ENCODE measurements at places on chromosomes 2 and 18.

DNA sequence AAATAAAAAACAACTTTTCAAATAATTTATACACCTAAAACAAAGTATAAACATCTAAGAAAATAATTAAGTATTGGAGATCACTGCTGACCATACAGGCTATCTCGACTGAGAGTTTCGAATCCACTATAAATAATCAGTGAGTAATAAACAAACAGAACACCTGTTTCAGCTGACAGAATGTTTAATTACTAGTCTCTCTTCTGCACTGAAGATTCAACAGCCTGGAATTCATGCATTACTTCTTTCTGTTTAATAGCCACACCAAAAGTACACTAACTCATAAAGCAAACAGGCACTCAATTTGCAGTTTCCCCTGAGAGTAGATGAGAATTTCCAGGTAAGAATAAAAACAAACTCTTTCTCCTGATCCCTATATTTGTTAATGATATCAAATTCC is 138.5 kb downstream of the RBMS1 start:
- no peak for DNase-seq

DNA sequence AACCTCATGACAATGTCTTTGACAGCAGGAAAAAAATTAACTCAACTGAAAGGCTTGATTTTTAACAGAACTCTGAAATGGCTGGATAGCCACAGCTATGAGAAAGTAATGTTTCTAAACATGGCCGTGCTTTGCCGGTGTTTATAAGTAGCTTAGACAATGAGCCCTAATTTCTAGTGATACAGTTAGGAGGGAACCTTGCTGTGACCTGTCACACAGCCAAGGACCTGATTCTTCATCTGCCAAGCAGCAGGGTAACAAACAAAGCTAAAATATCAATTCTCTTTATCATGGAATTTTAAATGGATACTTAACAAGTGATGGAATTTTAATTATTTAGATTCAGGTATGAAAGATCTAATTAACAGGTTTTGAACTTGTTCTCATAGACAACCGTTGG is 24.3 kb upstream of the DYNC2LI1 start:
- DNase-seq: no peak

GRCh38 chr2:5791371-5791770 is 99.2 kb downstream of the SOX11 start:
- DNase-seq: no peak

DNA sequence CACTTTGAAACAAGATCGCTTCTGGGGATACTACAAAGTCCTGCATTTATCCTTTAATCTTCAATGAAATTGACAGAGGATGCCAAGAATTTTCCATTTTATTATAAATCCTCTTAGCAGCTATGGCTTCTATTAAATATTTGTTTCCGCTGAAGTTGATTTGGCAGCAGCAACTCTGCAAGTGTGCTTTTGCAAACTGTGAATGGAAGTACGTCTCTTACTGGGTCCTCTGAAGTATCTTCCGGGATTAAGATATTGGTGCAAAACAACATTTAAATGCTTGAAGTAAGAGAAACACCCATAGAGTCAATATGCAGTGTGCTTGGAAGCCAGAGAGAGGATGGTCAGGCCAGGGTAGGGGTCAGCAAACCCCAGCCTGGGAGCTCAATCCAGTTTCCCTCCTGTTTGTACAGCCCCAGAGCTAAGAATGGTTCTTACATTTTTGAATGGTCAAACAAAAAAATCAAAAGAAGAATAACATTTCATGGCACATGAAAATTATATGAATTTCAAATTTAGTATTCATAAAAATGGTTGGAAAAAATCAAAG is 13.6 kb downstream of the CCDC68 start:
- no peak for DNase-seq

DNA sequence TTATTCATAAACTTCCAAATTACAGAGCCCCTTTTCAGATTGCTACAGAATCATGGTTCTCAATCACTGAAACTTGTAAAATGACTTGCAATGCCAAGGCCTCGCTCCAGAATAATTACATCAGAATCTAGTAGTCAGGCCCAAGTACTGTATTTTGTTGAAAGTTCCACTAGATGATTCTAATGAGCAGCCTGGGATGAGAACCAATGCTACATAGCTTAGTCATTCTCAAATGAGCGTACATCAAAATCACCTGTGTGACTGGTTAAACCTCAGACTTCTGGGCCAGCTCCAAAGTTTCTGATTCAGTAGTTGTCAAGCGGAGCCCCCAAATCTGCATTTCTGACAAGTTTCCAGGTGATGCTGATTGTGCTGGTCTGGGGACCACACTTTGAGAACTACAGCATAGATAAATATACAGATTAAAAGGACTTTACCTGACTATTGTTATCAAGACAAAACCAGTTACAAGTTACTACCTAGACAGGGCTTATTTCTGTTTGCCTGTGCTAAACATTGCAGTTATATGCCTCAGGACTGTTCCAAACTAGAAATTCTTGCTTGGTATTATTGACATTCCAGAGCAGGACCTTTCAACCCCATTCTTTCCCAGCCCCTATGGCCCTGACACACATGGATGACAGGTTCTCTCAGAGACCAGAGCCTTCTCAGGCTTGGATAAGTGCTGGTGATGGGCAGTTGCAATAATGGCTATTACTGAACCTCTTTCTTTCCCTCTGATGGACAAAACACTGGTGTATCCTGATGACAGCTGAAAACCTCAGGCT is 83.1 kb downstream of the UPP2 start:
- DNase-seq: no peak

DNA sequence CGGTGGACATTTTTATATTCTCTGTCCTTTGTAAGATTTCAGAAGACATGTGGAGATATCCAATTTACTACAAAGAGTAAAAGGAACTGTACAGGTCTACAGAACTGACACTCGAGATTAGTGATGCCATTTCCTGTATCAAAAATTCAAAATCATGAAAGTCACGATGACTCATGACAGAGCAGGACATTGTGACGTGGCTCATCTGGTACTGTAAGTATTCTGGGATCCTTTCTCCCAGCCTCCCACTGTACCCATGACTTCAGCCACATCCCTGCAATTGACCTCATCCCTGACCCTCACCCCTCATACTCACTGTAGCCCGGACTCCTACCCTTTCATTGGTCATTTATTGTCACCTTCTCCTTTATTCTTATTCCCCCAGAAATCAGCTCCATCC is 736.5 kb downstream of the EPHA4 start:
- no peak for DNase-seq

GRCh38 chr2:12335131-12335530 is 381.6 kb upstream of the TRIB2 start:
- DNase-seq: no peak

DNA sequence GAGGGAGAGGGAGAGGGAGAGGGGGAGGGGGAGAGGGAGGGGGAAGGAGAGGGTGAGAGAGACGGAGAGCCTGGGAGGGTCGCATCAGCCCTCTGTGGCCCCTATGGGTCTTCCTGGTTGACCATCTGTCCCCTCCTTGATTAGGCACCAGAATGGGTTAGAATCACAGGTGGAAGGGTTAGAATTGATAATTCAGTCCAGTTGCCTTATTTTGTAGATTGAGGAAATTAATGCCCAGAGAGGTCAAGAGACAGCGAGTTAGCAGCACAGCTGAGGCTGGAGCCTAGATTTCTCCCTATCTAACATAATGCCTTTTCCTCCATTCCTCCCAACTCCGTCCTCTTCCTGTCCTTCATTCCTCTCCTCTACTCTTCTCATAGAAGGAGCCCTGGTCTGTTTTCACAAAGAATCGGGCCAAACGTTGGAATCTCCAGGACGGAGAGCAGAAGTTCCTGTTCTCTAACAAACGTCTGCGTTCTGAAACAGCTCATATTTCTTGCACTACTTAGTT is 338 bp upstream of the THUMPD2 start:
- DNase-seq: no peak

GRCh38 chr2:54500404-54501205 is 44.5 kb downstream of the SPTBN1 start:
- no peak for DNase-seq

DNA sequence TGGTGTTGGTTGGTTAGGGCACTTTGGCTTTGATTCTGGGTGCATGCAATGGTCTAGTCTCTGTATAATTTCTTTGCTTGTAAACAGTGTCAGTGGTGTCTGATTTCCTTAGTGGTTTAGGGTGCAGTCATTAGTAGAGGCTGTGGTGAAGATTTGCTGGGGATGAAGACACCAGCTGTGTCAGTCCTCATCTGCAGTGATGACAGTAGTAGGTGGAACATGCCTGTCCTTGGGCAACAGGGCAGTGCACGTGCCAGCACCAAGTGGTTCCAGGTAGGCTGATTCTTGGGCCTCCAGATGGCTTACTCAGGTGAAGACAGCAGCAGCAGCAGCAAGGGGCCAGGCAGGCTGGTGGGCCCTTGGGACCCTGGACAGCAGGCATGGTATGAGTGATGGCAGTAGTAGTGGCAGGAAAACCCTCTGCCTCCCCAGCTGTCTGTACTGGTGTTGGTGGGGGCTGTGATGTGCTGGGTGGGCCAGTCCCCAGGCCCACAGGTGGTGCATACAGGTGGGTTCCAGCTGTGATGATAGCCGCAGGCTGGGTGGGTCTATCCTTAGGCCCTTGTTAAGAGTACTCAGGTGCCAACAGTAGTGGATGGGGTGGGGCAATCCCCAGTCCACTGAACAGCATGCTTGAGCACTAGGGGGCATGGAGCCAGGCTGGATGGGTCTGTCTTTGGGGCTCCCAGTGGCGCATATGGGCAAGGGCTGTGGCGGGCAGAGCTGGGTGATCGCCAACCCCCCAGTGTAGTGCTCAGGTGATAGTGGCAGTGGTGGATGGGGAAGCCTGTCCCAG is 140.7 kb upstream of the THUMPD2 start:
- DNase-seq: no peak

- DNase-seq: no peak
Measured at GRCh38 chr18:76708071-76708721, 114.2 kb upstream of the ZNF236 start.

DNA sequence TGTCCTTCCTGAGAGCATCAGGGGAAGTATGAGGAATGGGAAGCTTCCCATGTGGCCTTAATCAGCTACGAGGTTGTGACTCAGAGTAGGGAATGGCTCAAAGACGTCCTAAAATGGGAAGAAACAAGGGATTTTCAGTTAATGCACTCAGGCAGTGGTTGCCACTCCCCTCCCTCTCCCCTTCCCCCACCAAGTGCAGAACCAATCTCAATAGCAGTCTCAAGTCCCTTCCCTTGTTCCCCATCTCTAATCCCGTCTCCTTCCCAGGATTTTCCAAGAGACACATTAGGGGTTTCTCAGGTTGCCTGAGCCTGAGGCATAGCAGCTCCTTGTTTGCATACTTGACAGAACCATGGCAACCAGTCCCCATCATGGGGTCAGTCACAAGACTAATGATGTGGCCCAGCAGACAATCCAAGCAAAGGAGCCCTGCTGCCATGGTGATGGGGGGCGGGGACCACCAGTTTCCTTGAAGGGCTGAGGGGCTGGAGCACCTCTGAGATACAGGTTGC is 18.2 kb upstream of the RESP18 start:
- no peak for DNase-seq

DNA sequence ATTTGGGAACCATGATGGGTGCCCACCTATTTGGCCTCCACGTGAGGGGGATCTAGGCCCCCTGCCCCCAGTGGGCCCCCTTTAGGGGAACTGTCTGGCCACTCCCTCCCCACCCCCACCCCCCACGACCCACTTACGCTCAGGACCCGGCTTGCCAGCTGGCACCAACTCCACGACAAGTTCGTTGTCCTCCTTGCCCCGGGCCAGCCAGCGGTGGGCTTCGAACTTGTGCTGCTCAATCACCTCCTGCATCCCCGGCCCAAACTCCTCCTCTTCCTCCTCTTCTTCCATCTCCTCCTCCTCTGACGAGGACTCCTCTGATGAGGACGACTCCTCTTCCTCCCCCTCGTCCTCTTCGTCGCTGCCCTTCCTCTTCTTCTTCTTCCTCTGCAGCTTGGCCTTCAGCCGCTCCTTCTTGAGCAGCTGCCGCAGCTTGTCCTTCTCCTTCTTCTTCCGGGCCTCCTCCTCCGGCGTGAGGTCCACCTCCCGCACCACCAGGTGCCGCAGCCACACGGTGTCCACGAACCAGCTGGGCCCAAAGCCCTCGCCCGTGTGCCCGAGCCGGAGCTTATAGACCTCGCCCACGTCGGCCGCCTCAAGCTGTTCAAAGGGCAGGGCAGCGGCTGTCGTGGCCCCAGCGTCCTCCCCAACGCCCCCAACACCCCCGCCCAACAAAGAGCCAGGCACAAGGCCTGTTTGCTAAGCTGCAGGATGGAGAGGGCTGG is 96.9 kb downstream of the LOXHD1 start:
- DNase-seq: no peak

DNA sequence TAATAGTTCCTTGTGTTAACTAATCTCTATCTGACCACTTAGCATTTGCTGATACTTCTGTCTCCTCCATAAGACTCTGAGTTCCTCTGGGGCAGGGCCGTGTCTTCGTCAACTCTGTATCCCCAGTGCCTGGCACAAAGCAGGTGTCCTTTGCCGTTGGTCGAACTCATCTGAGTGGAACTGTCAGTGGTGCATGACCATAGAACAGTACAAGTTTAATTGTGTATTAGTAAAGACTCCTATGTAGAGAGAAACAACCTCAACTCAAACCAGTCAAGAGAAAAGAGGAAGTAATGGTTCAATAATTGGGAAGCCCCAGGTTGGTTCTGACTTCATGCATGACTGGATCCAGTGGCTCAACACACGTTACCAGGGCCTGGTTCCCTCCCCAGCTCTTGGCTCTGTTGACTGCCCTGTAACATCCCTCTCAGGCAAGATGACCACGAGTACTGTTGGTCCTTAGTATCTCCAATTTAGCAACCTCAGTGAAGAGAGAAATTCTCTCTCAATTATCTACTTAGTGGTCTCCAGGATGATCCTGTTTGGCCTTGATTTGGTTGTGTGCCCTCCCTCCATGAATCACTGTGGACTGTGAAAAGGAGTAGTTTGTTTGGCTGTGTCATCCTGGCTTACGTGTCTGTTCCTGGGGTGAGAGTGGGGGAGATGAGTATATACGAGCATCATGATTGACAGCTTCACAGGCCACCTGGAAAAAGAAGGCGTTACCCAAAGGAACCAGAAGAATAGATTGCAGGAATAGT is 58.5 kb upstream of the MSH6 start:
- DNase-seq: no peak

GRCh38 chr2:32838418-32838817 is 108.3 kb upstream of the LTBP1 start:
- no peak for DNase-seq

DNA sequence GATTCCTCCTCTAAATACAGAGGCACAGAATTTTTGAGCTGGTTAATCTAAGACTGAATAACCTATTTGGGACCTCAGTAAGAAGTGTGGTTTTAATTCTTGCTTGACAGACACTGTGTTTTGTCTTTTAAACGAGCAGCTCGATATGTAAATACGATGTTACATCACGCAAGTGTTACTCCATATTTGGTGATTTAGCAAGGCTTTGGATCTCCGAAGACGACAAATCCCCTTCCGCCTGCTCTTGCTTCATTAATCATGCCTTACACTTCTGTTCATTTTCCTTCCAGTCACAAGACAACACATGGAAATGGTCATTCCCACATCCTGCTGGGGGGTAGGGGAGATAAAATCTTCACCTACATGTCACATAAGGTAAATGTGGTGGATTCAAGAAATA is 9.4 kb downstream of the BCL11A start:
- no peak for DNase-seq
